ENCODE measurements at places on chromosomes 7 and 10.

- DNase-seq: no peak
Observed at GRCh38 chr10:34291466-34292193, 523.5 kb downstream of the PARD3 start.

DNA sequence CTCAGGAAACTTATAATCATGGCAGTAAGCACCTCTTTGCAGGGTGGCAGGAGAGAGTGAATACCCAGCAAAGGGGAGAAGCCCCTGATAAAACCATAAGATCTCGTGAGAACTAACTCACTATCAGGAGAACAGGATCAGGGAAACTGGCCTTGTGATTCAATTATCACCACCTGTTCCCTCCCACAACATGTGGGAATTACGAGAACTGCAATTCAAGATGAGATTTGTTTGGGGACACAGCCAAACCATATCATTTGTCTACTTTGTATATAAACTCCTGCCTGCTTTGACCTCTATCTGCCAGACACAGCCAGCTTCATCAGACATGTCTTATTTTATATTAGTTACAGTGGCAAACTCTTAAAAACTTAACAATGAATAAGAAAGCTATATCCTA lies 50.4 kb downstream of the ARMC3 start:
- no peak for DNase-seq

GRCh38 chr7:105098863-105099515 lies 85.0 kb downstream of the KMT2E start:
- DNase-seq: no peak

DNA sequence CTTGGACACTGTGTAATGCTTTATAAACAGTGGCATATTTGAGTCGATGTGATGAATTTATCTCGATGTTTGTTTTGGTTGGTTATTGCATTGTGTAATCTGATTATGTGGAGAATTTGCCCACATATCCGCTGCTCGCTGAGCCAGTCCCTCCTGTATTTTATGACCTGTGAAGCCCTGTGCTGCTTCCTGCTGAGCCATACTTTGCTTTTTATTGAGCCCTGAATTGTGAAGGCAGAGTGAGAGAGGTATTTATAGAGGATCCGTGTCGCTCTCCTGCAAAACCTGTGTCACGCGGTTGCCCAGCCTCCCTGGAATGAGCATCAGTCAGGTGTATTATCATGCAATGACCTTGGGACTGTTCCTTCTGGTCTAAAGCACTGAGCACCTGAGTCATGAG lies 253.7 kb downstream of the ARHGAP21 start:
- no peak for DNase-seq

GRCh38 chr7:100156331-100157068 lies 2.0 kb downstream of the TRAPPC14 start:
- no peak for DNase-seq

- DNase-seq: no peak
Observed at GRCh38 chr10:123102673-123103072, 33.1 kb upstream of the HMX3 start.
